ENCODE measurements at places on chromosomes 1 and 21.
A peak's percentile ranks its signal among the peaks of the same experiment; 100 is the strongest.

- no peak for DNase-seq
These were observed 154.8 kb upstream of the VAMP3 start for GRCh38 chr1:7616076-7616832.

- peak; percentile 31 for DNase-seq
These were observed 22.2 kb upstream of the SPATA6 start for GRCh38 chr1:48493970-48494769.

DNA sequence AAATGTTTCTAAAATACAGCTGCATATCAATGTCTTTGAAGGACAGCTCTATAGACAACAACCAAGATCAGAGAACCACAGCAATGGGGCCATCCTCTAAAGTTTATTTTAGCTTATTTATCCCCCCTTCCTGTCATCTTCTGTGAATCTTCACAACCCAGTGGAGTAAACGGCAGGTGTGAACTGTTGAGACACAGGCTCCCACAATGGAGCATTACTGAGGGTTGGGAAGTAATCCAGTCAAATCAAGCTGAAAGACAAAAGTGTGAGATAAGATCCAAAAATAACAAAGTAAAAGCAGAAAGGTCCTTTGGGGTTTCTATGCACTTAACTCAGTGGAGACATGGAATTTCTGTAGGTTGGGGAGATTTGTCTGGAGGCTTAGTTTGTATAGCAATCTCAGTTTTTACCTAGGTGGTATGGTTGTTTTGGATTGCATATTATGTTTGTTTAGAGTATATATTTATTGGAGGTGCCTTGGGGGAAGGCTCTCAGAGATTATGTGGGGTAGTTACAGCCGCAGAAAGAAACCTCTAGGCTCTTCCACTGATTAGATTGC, 286.9 kb upstream of the ADGRL2 start:
- no peak for DNase-seq

DNA sequence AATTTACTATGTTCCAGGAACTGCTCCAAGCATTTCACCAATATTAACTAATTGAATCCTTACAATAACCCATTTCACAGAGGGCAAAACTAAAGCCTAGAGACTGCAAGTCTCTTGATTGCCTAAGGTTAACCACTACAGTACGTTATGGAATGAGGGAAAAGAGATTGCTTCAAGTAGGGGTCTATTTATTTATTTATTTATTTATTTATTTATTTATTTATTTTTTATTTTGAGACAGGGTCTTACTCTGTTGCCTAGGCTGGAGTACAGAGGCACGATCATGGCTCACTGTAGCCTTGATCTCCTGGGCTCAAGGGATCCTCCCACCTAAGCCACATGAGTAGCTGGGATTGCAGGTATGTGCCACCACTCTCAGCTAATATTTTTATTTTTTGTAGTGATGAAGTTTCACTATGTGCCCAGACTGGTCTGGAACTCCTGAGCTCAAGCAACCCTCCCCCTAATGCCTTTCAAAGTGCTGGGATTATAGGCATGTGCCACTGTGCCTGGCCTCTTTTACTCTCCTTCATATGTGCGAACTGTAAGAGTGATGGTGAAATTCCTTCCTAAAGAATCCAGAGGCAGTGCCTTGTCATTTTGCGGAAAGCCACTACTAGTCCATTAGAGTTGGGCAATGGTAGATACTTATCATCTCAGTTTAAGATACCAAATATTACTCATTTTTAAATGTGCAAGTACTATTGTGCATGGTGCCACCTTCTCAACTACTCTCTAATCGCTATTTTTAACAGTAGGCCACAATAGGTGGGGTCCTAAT, 65.7 kb upstream of the CYP2J2 start:
- no peak for DNase-seq
